ENCODE measurements at places on chromosomes 2 and 18.

DNA sequence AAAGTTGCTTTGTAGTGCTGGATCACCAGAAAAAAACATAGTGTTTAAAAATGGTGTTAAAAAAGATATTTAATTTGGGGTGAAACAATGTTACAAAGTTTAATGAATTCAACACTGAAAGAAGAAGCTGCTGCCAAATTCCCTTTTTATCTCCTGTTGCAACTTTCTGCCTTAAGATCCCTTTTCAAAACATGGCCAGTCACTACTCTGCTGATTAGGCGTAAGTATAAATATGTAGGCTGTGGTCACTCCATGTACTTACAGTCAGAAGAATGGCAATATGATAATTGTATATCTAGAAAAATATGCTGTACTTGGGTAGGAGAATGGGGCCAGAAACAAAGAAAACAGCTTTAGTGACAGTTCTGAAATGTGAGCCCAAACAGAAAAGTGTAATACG lies 123.5 kb upstream of the ZBTB14 start:
- DNase-seq: no peak

DNA sequence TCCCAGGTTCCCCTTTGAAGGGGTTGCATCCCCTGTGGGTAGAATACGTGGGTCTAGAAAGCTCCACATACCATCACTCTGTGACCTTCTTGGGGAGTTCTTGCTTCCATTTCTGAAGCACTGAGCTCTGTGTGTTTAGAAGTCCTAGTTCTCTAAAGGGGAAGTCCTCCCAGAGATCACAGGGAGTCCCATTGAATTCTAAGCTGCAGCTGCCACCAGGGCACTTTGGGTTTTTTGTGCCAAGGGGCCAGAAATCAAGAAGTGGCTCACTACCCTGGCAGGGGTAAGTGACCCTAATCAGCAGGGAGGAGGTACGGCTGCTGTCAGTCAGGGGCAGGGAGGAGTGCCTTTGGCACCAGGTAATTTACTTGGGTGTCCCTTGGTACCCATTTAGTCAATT lies 70.9 kb downstream of the EHD3 start:
- DNase-seq: no peak

GRCh38 chr18:68803356-68803755 lies 5.5 kb downstream of the CCDC102B start:
- DNase-seq: no peak

DNA sequence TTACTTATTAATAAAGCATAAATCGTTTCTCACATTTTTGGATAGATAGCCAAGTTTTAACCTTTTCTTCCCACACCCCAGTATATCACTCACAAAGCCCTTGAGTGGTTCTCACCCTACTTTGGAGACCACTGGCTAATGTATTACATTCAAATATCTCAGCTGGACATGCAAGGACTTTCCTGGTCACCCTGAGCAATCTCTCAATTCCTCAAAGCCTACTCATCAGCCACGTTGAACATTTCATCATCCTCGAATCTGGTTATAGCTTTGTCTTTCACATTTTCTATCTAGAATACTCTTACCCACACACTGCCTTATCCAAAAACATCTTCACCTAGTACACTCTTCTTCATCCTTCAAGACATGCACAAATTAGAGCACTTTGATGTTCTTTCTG lies 71.1 kb upstream of the MAPRE2 start:
- DNase-seq: no peak

DNA sequence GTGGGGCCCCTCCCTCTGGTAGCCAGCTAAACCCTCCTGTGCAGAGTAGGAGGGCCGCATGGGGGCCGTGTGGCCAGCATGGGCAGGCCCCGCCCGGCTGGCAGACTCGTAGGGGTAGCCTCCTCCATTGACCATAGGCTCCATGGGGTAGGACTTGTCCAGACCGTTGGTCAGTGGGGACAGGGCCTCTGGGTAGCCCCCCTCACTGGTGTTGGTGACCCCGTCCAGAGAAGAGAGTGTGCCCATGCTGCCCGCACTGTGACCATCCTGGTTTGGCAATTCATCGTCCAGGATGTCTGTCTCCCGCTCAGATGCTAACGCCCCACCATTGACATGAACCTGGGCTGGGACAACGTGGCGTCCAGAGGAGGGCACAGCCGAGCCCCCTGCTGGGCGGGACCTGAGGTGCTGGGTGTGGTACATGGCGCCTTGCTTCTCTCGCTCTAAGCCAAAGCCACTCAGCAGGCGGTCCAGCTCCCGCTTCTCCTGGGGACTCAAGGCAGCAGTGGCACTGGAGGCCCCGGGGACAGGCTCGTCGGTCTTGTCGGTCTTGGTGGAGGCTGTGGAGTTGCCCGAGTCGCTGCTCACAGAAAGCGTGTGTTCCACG lies 154.3 kb downstream of the TNS1 start:
- DNase-seq: no peak

GRCh38 chr2:85786444-85786843 lies 32.7 kb downstream of the ATOH8 start:
- no peak for DNase-seq

DNA sequence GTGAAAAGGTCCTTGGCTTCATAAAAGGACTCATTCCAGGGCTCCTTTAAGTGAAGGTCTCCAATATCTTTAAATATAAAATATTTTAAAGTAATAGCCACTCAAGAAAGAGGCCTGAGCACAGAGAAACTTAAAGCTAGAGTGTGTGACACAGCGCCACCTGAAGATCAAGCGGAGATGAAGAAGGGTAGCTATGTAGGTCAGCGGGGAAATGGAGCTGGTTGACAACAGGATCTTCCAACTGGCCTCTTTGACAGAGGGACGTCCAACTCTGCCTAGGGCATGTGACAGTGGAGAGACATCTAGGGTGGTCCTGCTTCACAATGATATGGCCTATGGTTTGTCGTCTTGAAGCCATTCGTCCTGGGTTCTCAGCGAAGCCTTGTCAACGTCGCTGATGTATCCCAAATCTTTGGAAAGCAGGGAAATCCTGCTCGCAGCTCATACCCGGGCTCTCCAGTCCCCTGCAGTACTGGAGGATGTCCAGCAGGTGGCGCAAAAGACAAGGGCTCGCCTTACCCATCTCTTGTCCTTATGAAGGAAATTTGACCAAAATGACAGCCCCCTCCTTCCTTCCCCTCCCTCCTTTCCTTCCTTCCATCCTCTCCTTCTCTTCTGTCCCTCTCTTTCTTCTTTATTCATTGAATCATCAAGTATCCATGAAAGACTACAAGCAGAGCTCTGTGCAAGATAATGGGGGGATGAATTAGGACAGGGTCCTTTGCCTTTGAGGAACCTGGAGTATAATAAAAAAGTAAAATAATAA lies 59.6 kb downstream of the LONRF2 start:
- peak; percentile 50 for DNase-seq

GRCh38 chr2:111691164-111691875 lies 192.7 kb downstream of the ANAPC1 start:
- DNase-seq: no peak

- DNase-seq: no peak
These were observed 129.5 kb upstream of the CAVIN2 start for GRCh38 chr2:191976436-191976835.

GRCh38 chr2:134199123-134199522 lies 54.7 kb upstream of the MGAT5 start:
- DNase-seq: no peak

GRCh38 chr2:167293172-167293781 lies 405.0 kb downstream of the XIRP2 start:
- DNase-seq: no peak

DNA sequence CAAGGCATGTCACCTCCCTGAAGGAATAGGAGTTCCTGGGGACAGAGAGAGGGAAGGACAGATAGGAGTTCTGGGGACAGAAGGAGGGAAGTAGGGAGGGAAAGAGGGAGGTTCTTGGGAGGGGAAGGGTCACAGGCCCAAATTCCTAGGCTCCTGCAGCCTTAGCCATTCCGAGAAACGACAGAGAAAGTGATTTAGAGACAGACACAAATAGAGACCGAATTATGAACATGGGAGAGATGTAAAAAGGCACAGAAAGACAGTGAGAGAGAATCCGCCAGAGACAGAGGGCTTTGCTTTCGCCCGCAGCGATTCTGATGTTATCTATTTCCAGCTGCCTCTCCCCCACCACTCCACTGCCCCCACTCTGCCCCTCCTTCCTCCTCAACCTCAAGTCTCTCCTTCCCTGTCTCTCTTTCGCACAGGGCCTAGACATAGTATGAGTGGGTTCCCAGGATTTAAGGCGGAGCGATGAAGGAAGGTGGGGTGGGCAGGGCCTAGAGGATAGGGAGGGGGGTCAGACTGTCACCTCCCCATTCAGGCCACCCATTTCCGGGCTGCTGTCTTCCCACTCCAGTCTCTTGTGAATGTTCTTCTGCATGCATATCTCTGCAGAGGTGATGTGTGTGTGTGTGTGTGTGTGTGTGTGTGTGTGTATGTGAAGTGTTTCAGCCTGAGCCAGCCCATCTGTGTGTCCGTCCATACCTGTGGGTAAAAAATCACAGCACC lies 3.3 kb upstream of the WNT6 start:
- DNase-seq: no peak

DNA sequence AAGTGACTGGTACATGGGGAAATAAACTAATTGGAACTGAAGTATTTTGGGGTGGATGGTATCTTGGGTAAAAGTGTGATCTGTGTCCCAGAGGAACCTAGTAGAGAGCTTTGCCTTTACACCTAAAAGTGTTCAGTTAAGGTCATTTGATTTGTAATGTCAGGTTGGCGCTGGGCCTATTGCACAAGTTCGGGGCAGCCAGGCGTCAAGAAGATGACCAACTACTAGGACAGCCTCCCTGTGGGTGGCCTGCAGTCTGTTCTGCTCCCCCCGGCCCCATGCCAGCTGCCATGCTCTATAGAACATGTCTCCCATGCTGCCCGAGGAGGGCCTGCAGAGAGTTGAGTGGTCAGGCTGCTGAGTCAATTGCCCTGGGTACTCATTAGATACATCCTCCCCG lies 10.1 kb downstream of the RRM2 start:
- DNase-seq: no peak

- DNase-seq: no peak
These were observed 25.8 kb downstream of the PKP4 start for GRCh38 chr2:158482594-158482993.

DNA sequence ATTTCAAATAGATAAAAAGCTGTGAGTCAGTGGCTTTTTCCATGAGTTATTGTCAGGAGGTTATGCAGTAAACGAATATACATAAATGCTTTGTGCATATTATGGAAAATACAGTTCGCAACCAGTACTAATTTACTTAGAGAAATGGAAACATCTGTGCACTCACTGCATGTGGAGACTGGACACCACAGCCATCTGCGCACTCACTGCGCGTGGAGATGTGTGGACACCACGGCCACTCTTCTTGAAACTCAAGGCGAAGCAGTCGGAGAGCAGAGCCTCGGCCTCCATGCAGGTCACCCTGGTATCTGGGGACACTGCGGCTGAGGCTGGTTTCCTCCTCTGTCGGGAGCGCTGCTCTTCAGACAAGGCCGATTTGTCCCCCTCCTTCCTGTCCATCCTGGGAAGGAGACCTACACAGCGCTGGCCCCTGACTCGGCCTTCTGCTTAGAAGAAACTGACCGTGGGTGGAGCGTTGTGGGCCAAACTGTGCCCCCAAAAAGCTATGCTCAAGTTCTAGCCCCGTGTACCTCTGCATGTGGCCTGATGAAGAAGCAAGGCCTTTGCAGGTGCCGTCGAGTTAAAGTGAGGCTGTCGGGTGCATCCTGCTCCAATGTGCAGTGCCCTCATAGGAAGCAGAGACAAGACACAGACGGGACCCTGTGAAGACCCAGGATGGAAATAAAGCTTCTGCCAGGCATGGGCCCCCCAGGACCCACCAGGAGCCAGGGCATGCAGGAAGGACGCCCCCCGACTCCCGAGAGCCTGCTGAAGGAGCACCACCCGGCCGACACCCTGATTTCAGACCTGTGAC lies 88.0 kb downstream of the TPO start:
- no peak for DNase-seq

GRCh38 chr2:207219676-207220501 lies 54.1 kb upstream of the KLF7 start:
- DNase-seq: no peak

GRCh38 chr18:59516356-59517155 lies 157.5 kb upstream of the LMAN1 start:
- DNase-seq: no peak
